ENCODE measurements at places on chromosomes 13 and 19.

- DNase-seq = peak; percentile 63
These were observed 29.3 kb upstream of the NANOS3 start for GRCh38 chr19:13847407-13848339.

GRCh38 chr13:95660981-95661581, 15.9 kb upstream of the DNAJC3 start:
- no peak for DNase-seq

- DNase-seq = peak; percentile 6
These were observed 51.3 kb downstream of the WDR87 start for GRCh38 chr19:37855098-37855497.

- DNase-seq = no peak
These were observed 43.2 kb upstream of the TSHZ3 start for GRCh38 chr19:31392464-31392863.

GRCh38 chr13:71493189-71493588, 373.8 kb downstream of the DACH1 start:
- no peak for DNase-seq

GRCh38 chr19:35362261-35363000, 4.2 kb downstream of the FFAR3 start:
- no peak for DNase-seq

GRCh38 chr19:35727053-35727955, 9.5 kb downstream of the KMT2B start:
- no peak for DNase-seq

DNA sequence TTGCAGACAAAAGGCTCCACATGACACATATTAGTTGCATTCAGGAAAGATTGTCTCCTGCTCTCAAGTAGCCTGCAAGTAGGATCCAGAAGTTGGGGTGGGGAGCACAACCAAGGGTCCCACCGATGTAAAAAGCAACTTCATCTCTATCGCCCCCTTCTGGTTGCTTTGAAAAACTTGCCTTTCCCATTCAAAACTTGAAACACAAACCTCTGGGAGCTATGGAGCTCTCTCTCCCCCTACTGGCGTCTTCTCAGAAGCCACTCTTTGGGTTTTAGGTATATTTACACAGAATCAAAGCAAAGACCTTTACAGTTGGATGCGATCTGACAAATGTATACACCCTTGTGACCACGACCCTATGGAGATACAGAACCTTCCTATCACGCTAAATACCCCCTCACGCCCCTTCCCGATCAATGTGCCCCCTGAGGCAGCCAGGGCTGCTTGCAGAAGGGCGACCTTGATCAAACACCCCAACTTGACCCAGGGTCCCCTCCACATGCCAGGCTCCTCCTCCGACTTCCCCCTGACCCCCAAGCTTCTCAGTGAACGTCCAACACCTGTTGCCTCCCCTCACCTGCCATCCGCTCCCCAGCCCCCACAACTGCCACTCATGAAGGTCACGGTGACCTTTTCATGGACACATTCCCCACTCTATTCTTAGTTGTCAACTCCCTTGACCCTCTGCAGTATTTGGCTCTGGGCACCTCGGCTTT, 10.1 kb downstream of the NOSIP start:
- DNase-seq = no peak

GRCh38 chr19:33689868-33690267, 68.1 kb downstream of the CHST8 start:
- no peak for DNase-seq

Measured in stimulated activated CD8-positive, alpha-beta memory T cell treated with anti-CD3 and anti-CD28 coated beads, Interleukin-7, amount 100 ng/mL, for 24 hours (primary cell).